ENCODE measurements at places on chromosomes 12 and 14. TPM values are rescaled to one million over a fixed set of nuclear protein-coding genes. Genes with fewer than 3 reads are reported as not detected.

The KRT75 gene
- total RNA-seq, result not detected

The RASSF9 gene
- not detected for total RNA-seq

The GPR84 gene
- 23.5 TPM for total RNA-seq

The OR6C2 gene
- not detected for total RNA-seq

The C3AR1 gene
- total RNA-seq, result 2.3 TPM

The KSR2 gene
- total RNA-seq, result not detected

The SERPINA12 gene
- not detected for total RNA-seq

The SAMD4A gene
- 0.26 TPM for total RNA-seq

The SVOP gene
- not detected for total RNA-seq

DNA sequence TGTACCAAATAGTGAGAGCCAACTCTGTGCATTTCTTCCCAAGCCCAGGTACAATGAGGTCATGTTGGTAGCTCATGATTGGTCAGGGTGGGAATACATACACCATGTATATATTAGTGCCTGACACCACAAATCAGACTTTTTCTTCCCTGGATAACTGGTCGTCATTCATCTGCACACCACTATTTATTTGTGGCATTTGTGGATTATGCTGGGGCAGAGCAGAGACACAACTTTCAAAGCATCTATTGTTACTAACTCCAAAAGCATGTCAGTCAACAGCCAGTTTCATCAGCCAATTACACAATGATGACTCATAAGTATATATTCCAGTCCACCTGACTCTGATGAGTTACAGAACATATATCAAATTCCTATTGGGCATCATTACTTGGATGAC, 181.7 kb downstream of the ADAMTS20 start:
- no peak for DNase-seq

DNA sequence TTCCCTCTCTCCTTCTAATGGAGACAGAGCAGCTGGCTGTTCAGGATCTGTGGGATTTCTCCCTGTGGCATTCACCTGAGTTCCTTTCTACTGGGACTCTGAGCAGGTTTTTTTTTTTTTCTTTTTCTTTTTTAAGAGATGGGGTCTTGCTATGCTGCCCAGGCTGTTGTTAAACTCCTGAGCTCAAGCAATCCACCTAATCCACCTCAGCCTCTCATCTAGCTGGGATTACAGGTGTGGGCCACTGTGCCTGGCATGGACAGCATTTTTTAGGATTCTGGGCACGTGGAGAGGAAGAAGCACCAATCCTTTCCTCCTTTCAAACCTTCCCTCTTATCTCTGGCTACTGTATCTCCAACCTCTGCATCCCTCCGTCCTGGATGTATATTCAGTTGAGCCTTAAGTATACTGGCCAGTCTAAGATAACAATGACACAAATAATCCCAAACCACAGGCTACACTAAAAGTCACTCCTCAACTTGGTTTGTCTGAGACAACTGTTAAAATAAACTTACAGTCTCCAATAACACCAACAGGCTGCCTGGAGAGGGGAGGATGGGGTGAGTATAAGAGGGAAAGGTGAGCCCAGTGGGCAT, 16.4 kb upstream of the CELA1 start:
- DNase-seq, result no peak

- DNase-seq, result no peak
Observed at GRCh38 chr14:63996016-63996415, 143.2 kb downstream of the SYNE2 start.

- no peak for DNase-seq
Observed at GRCh38 chr14:98210045-98210672, 1061.8 kb downstream of the BCL11B start.

DNA sequence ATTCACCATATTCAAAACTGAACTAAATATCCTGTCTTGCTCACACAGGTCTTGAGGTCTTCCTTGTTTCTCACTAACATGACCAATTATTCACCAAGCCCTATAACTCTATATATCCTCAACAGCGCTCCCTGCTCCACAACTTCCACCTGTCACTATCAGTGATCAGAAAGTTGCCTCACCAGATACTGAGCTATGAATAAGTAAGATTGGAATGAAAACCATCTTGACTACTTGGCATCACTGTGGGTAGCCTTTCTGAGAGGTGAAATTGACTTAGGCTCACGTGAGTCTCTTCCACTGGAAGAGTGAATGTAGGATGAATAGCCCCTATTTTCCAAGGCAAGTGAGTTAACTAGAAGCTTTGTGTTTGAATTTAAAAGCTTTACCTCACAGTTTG, 167.1 kb downstream of the PIK3C2G start:
- no peak for DNase-seq

GRCh38 chr12:10249690-10250455, 37.2 kb downstream of the GABARAPL1 start:
- peak; percentile 81 for DNase-seq

DNA sequence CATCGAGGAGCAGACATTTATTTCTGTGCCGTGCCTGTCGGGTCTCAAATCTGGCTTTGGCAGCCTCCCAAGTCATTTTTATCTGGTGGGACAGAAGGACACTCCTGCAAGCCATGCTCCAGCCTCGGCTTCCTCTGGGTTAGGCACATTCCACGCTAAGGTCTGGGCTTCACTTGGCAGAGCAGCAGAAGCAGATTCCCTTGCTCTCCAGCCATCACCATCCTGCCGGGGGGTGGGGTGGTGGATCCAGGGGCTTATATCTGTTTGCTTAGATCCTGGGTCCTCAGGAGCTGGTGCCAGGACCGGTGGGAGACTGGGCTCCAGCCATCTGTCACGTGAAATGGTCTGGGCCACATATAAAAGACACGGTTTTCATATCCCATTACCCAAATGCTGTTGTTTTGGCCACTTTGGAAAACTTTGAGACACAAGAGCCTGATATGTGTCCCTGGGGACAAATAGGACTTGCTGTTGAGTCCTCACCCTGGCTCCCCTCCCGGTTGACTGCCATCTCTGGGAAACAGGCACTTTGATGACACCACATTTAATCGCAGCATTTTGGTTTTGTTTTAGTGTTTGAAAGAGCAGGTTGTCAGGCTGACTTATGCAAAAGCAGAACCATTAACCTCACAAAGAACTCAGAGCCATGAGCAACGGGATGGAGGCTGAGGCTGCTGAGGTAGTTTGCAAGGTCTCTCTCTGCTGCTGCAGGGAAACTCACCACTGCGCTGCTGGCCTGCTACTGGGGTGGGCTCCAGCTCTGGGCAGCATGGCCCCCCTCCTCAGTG, 69.6 kb upstream of the PRMT8 start:
- DNase-seq, result no peak

DNA sequence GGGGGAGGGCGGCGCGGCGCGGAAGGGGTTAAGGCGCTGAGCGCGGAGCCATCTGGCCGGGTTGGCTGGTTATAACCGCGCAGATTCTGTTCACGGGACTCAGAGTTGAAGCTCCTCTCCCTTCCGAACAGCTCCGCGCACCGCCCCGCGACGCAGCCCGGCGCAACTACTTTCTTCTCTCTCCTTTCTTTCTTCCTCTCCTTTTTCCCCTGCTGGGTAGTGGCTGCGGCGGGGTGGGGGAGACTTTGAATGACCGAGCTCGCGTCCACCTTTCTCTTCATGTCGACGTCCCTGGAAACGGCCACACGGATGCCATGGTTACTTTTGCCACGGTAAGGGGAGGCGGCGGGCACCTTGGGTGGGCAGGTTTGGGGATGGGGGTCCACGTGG, at the start of gene NTF3:
TSS of gene NTF3 (plus strand) at position 98 of the 390 bp plus-strand sequence. CDS start at position 315, 217 bp downstream.
- no peak for DNase-seq

- DNase-seq, result no peak
Observed at GRCh38 chr14:33916663-33917565, 34.0 kb downstream of the EGLN3 start.

DNA sequence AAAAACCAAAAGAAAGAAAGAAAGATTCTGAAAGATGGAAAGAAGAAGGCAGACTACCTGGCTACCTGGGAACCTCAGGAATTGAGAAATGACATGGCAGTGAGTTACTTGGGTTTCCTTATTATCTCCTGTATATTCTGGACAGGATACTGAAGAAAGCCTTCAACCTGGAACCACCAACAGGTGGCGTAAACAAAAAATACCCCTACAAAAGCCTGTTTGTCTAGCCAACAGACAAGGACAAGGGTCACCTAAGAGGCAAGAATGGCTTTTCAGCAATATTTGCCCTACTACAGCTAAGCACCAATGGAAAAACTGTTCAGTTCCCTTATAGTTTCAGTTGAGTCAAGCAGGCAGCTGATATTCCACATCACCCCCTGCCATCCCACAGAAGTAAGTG, 274.9 kb downstream of the GPHN start:
- no peak for DNase-seq

Data from natural killer cell treated with Interleukin-12 subunit alpha and Interleukin-12 subunit beta and Interleukin-15 and Interleukin-18, amount 100 ng/mL, for 72 hours (primary cell).